ENCODE measurements at places on chromosomes 1 and 21.

DNA sequence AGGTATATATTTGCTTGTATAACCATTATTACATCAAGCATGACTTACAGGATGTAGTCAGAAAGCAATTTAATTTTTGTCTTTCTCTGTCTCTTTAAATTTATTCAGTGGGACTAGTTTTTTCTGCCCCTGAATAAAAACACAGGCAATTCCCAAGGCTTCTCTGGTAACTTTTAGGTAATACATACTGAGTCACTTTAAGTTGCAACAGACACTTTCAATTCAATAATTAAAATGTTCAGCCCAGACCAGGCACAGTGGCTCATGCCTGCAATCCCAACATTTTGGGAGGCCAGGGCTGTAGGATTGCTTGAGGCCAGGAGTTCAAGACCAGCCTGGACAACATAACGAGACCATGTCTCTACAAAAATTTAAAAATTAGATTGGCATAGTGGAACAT, 12.3 kb downstream of the SLC44A3 start:
- no peak for DNase-seq

DNA sequence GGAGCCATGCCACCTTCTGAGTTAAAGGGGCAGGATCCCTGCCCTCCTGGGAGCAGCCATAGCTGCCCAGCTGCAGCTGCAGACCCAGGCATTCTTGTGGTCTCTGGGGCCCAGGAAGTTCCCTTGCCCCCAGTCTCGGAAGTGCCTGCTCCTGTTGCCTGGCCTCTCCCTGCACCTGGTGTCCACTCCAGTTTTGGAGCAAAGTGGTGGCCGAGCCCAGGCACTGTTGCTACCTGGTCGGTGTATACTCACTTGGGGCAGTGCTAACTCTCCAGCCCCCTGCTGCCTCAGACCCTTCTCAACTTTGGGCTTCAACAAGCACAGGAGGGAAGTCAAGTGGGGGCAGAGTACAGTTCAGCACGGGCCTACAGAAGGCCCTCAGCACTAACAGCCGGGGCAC, 352.9 kb upstream of the NCAM2 start:
- no peak for DNase-seq

- DNase-seq: no peak
Observed at GRCh38 chr1:242556759-242557158, 32.3 kb upstream of the PLD5 start.

DNA sequence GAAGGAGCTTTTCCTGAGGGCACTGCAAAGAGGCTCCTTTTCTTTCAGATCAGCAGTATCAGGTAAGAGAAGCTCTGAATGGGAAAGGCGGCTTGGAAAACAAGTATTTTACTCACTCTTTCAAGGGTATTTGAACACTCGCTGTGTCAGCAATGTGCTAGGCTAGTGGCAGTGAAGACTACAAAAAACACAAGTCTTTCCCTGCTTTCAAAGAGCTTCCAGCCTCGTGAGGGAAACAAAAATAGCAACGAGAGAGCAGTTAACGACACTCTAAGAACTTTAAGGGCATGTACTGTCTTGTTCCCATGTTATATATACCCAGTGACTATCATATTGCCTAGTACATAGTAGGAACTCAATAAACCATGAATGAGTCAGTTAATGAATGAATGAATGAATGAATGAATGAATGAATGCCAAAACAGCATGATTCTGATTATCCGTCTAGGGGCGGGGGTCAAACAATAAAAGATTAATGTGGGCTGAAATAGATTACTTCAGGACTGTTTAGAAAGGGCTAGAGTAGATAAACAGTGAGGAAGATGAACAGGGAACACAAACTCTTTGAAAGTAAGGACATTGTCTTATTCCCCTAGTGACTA, 14.2 kb upstream of the MCOLN3 start:
- no peak for DNase-seq

DNA sequence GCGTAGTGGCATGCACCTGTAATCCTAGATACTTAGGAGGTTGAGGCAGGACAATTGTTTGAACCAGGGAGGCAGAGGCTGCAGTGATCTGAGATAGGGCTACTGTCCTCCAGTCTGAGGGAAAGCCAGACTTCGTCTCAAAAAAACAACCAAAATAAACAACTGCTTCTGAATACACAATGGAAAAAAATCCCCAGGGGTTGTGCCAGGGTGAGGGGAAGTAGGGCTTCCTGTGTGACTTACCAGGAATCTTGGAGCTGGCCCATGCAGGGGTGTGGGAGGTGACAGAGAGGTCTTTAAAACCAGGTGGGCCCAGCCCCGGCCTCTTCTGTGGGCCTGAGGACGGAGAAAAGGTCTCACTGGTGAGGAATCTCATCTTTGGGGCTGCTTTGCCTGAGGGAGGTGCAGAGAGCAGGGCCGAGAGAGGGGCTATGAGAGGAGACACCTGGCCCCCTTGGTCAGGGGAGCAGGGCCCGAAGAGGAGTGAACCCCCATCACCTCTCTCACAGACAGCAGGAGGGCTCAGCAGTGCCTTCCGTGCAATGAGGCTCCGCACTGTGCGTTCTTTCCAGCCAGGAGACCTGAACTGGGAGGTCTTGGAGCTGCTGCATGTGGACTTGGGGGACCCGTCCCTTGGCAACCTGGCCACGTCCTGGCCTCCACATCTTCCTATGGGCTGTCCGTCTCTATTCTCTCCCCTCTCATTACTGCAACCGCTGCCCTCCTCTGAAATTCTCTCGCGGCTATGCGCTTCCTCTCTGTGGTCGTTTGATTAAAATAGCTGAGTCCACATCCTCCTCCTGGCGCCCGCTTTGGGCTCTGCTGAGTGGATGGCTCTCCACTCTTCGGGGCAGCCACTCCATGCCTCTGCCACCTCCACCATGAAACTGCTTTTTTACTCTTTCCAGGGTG, 10.7 kb downstream of the PLA2G5 start:
- no peak for DNase-seq

DNA sequence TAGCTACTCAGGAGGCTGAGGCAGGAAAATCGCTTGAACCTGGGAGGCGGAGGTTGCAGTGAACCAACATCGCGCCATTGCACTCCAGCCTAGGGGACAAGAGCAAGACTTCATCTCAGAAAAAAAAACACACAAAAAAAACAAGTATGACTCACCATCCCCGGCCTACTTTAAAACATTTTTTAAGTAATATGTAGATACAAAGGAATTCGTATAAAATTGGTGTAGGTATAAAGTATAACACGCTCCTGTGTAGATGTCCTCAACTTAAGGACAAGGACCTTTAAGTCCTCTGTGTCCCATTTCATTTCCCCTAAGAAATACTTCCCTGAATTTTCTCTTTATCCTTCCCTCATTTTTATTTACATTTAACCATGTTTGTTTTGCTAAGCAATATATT, 73.4 kb upstream of the PKN2 start:
- no peak for DNase-seq

DNA sequence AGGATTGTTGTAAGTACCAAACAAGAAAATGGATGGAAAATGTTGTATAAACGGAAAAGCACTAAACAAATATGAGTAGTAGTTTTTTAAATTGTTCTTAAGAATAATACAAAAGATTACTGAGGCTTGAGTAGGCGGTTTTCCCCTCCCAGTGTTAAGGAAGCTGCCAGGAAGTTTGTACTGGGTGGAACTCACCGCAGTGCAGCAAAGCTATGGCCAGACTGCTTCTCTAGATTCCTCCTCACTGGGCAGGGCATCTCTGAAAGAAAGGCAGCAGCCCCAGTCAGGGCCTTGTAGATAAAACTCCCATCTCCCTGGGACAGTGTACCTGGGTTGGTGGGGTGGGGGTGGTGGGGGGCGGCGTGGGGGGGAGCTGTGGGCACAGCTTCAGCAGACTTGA, 58.7 kb downstream of the XCL2 start:
- no peak for DNase-seq

GRCh38 chr1:194503209-194503608, 1316.8 kb upstream of the B3GALT2 start:
- DNase-seq: no peak

- DNase-seq: no peak
Observed at GRCh38 chr1:57281324-57281723, 142.5 kb downstream of the DAB1 start.

- no peak for DNase-seq
Observed at GRCh38 chr21:42444745-42445059, 41.0 kb downstream of the UBASH3A start.

- DNase-seq: no peak
Observed at GRCh38 chr1:174795806-174796205, 203.9 kb upstream of the CACYBP start.

DNA sequence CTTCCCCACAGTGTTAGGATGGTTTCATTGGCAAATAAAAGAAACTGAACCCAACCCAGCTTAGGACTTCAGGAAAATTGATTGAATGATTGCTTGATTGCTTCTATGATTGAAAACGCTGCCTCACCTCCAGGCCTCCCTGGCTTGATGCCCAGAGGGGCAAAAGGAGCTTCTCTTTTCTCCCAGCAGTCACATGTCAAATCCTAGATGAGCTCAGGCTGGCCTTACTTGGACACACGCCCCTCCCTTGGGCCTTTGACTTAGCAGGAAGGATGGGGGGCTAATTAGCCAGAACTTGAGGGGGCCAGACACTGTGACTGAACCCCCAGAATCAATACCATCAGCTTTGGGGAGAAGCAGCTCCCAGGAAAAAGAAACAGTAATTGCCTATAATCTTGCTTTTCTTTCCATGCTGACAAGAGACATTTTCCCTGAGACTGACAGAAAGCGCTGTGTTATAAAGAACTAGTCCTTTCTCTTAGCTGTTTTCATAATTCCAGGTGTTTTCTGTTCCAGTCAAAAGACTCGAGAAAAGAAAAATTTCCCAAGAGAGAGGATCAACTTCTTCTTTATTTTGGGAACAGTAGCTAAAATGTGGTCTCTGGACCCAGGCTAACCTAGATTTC, 50.8 kb upstream of the ATP5PO start:
- DNase-seq: no peak

DNA sequence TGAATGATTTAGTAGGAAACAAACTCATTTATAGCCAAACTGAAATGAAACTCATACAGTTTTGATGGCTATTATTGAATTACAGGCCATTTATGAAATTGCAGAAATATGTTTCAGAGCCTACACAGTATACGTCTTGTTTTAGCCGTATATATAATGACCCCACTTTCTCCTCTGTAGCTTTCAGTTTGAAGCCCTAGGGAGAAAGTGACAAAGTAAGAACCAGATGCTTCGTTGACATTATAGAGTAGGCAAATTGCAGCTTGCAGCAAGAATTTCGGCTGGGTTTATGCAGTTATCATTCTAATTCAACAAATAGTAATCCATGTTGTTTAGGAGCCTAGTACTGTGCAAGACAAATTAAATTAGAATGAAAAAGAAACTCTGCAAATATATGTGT, 836.3 kb upstream of the ADGRL4 start:
- no peak for DNase-seq

DNA sequence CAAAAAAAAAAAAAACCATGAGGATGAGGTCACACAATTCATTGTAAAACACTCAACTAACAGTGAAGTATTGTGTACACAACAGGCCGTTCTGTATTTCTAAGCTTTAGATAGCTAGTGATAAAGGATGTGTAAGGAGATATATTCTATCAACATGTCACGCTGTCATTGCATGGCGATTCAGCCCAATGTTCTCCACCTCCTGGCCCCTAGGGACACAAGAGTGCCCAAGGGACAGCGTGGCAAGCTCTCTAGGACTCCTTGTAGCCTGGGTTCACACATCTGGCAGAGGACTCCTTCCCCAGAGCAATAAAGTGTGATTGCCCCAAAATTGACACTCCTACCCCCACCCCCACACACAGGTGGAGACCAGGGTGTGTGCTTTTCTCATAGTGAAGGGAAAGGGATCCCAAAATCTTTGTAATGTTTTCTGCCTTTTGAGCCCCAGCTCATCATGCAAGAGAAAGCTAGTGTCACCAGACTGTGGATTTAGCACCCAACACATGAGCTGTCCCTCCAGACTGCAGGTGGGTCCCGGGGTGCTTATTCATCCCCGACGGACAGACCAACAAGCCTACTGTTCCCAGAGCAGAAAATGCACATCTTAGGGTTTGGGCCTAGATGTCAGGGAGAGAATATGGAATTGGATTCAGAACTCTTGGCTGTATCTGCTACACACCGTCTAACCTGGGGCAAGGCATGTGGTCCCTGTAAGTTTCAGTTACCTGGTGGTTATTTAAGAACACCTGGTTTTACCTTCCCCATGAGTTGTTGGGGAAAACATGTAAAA, 11.5 kb downstream of the TMPRSS3 start:
- DNase-seq: no peak

- no peak for DNase-seq
Observed at GRCh38 chr1:115983584-115983983, 7.3 kb downstream of the SLC22A15 start.

- DNase-seq: no peak
Observed at GRCh38 chr1:114976891-114977290, 52.7 kb upstream of the TSHB start.

GRCh38 chr1:232998646-232999045, 48.2 kb downstream of the NTPCR start:
- no peak for DNase-seq

DNA sequence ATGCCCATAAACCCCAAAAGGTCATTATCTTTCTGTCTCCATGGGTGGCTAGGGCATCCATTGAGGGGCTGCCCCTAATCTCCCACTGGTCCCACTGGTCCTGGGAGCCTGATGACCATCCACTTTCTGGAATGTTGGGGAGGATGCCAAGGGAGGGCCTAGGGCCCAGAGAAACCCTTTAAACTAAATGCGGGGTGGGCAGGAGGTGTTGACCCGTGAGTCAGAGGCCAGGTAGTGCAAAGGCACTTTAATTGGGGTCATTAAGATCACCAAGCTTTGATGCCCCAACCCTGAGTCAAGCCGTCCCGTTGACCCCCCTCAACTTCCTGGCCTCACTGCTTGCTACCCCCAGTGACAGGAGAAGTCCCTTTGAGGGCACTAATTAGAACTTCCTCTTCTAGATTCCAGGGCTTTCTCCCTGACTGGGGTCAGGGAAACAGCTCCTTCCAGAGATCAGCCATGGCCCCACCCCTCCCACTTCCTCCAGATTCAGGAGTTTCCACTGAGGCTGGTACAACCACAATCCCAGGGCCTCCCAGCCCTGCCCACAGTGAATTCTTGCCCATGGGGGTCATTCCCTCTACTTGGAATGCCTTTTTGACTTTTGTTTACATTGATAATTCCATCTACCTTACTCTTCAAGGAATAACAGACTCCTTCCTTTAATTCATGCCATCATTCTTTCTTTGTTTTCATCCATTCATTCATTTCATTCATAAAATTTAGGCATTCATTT, 15.5 kb upstream of the SERINC2 start:
- no peak for DNase-seq

- no peak for DNase-seq
Observed at GRCh38 chr21:46613391-46613790, 8.5 kb upstream of the S100B start.

GRCh38 chr1:24425441-24425840, 9.8 kb downstream of the NIPAL3 start:
- DNase-seq: no peak

DNA sequence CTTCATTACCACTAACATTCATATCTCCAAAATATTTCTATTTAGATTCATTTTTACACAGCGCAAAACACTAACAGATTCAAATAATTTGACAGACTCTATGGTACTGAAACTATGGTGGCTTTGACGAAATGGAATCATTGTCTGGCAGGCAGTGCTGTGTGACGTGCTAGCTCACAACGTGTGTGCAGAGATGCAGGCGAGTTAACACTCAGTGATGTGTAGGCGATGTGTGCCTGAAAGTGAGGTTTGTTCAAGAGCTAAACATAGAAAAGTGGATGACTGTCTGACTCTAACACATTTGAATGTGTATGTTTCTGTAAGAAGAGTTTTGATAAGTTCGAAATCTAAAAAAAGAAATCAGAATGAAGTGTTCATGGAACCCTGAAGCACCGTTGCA, 97.7 kb downstream of the RYR2 start:
- no peak for DNase-seq

All from activated naive CD4-positive, alpha-beta T cell (primary cell).